ENCODE measurements at places on chromosomes 16 and 17.

GRCh38 chr16:2586901-2587480, 49.2 kb downstream of the PDPK1 start:
- no peak for DNase-seq

DNA sequence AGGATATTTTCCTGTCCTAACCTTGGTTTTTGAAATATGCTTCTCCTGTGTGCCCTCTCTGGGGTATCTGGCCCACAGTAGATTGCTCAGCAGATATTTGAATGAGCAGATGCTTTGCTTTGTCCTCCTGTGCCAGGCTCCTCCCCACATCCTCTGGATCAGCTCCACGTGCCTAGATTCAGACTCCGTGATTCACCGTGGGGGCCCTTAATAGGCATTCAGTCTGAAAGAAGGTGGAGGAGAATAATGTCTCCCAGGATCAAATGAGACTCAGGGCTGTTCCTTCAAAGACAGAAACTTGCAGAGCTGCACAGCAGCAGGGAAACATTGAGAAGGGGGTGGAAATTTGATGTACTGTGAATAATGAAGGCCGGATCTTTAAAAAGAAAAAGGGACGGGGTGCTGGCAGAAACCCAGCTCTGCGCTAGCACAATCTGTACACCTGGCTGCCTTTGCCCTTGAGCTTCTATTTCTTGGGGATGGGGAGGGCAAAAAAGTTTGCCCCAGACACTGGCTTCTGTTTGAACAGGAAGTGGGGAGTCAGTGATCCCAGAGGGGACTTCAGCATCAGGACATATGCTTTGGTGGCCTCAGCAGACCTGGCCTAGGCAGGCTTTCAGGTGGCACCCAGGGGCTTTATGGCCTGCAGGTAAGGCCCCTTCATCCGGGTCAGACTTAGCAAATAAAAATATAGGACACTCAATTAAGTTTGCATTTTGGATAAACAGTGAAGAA, 15.9 kb upstream of the SLC12A3 start:
- DNase-seq: no peak

DNA sequence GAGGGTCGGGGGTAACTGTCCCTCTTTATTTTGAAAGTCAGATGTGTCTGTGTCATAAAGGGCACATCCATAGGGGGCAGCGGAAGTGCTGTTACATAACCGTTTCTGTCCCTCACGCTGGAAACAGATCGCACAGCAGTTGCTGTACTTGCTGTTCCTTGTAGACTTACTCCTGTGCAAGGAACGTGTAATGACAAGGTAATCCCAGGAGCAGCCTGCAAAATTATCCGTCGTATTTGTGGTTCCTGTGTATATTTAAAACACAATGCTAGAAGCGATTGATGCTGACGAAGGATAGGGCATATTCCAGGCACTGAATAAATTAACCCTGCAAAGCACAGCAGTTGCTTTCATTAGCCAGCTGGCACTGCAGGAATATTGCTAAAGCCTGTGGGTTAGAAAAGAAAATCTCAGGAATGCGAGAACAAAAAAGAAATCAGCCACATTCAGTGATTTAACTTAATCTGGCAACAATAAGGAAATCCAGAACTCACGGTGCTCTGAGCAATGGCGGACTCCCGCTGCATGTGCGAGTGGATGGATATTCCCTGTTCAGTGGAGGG, 76.2 kb downstream of the SPECC1 start:
- no peak for DNase-seq

DNA sequence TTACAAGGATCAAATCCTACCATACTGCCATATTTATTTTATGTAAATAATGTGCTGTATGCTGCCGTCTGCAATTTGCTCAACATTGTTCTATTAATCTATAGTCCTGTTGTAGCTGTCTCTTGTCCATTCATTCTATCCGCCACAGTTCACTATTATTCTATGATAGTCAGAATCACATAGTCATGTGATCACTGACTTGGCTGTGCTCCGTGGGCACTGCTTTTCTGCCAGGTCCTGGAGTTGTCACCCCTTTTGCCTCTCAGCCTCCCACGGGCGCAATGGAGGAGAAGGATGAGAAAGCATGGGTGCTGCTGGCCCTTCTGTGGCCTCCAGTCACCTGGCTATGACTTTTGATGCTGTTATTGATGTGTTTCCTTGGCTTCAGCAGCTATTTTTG, 37.3 kb upstream of the ANKFY1 start:
- no peak for DNase-seq

GRCh38 chr17:72419866-72420774, 299.3 kb downstream of the SOX9 start:
- no peak for DNase-seq

DNA sequence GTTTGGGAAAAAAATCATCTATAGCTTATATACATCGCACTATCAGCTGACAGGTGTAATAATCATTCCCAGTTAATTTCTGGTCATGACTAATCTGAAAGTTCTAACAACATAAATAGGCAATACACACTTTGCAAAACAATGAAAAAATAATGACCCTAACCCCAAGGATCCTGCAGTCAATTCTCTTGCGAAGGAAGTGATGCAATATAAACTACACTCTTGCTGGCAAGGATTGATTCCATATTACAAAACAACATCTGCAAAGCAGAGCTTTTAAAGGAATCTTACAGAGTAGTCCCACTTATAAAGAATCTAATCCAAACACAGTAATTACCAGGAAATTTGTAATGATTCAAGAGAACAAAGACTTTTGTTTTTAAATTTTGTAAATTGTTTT, 73.4 kb downstream of the MYO1D start:
- no peak for DNase-seq

DNA sequence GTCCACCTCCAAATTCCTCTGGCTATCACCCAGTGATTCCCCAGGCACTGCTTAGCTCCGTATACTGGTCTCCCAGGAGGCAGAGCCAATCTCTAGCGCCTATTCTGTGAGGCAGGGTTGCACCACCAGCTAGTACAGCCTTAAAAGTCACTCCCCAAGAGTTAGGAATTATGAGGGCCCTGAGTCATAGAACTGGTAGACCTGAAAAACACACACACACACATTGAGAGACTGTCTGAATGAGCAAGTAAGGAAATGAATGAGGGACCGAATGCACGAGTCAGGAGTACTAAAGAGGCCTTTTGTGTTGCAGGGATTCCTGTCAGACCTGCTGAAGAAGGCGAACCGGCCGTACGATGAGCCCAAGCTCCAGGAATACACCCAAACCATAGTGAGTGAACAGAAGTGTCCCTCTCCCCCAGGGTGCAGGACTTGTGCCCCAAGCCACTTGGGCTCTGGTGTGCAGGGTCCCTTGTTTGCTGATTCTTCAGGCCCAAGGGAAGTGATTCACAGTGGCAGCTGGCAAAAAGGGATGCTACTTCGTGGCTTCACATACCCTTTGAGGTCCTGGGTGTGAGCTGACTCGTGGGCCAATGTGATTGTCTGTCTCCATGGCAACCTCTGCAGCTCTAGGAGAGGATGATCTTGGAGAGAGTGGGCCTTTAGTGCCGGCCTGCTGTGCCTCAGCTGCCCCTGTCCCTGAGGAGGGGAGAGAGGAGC, 24.7 kb downstream of the CALB2 start:
- no peak for DNase-seq

- DNase-seq: no peak
Measured at GRCh38 chr17:42953669-42954068, 10.6 kb downstream of the AARSD1 start.

DNA sequence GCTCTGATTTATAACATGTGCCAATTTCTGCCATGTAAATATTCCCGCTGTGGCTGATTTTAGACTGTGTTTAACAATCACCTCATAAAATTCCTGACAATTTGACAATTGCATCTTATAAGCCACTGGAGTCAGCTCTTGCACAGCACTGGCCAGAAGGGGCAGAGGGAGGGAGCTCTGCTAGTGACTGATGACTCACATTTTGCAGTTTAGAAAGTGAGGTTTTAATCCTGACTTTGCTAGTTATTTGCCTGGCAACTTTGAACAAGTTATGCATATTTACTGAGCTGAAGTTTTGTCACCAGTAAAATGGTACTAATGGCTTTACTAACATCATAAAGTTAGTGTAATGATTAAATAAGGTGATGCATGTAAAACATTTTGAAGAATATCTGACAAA, 452.3 kb downstream of the CNTNAP4 start:
- DNase-seq: no peak

GRCh38 chr16:67302076-67302475, 22.7 kb downstream of the PLEKHG4 start:
- DNase-seq: no peak

- DNase-seq: peak; percentile 86
Measured at GRCh38 chr17:64661976-64662773, at the start of gene SMURF2. TSS of gene SMURF2 (minus strand) at chr17:64662307. CDS start at chr17:64661880, 427 bp downstream.

DNA sequence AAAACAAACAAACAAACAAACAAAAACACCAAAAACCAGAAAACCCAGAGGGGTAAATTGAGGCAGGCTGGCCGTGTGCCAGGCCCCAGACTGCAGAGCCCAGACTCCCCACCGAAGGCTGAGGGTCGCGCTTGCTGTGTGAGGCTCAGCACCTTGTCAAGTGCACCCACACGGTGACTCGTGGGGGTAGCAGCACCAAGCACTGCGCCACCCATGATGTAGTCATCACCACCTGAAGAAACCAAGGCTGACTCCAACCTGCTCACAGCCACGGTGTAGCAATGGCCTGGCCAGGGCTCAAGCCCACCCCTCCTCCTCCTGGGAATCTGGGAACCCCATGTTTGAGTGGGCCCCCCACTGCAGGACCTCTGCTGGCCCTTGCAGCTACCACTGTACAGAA, 11.9 kb downstream of the MCRIP1 start:
- DNase-seq: no peak

DNA sequence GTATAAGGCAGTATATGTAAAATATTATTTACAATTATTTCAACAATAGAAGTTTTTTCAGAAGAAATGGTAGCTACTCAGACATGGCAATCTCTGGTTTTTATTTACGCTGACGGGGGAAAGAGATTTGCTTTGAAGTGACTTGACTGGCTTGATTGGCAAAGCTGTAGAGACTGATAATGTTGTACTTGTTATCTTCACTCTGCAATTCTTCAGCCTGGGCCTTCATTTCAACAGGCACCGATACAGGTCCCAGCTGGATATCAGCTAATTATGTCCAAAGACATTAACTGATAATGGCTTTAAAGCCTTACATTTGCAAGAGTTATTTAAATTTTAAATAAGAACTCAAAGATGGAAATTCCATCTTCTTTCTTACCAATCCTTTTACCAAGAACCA, 151.4 kb upstream of the HS3ST3A1 start:
- DNase-seq: no peak

- no peak for DNase-seq
Measured at GRCh38 chr16:85746460-85747215, 4.3 kb downstream of the C16orf74 start.

DNA sequence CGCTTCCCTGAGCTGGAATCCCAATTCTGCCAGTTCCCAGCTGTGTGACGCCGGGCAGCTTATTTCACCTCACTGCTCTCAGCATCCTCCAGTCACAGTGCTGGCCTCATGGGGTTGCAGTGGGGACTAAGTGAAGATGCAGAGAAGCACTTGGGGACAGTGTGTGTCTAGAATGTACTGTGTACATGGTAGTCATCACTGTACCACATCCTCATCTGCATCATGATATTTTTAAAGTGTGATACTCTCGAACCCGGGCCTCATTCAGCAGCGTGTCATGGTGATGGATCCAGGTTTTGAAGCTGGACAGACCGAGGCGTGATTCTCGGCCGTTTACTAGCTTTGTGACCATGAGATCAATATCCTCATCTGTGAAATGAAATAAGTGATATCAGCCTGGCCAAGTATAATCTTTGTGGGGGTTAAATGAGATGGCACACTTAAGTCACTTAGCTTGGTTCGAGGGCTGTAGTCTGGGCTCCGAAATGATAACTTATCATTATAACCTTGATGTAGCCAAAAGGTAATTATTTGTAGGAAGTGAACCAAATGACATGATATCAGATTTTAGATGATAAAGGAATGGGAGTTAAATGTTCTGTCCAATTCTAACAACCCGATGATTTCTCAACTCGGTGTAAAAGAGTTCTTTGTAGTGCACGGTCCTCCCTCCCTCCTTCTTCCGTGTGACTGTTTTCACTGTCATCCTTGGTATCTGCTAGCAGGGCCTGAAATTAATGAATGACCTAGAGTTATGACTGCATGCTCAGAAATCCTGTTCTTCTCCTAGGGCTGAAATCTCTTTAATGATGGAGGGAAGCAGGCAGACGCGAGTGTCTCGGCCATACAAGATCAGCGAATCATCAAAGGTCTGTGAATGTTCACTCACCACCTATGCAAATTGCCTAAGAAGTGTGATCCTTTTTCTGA, 2.0 kb downstream of the KLHL36 start:
- DNase-seq: no peak
